Natural killer cell treated with Interleukin-12 subunit alpha and Interleukin-12 subunit beta and Interleukin-15 and Interleukin-18, amount 100 ng/mL, for 72 hours (primary cell): ENCODE measurements at places on chromosomes 7 and 10.

DNA sequence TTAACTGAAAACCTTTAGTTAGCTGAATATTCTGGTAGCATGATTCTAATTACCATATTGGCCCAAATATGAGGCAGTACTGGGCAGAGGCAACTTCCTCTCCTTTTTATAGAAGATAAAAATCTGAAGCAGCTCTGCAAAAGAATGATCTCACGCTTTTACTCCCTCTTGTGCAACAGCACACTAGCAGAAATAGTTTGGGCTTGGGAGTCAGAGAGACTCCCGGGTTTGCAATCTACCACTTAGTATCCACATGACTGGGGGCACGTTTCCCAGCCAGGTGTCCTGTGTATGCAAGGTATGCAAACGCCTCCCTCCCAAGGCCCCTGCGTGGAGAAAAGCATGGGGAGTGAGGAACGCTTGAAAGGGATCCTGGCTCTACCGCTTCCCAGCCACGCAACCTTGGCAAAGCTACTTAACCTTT lies 47.2 kb upstream of the RHEB start:
- DNase-seq, result no peak

DNA sequence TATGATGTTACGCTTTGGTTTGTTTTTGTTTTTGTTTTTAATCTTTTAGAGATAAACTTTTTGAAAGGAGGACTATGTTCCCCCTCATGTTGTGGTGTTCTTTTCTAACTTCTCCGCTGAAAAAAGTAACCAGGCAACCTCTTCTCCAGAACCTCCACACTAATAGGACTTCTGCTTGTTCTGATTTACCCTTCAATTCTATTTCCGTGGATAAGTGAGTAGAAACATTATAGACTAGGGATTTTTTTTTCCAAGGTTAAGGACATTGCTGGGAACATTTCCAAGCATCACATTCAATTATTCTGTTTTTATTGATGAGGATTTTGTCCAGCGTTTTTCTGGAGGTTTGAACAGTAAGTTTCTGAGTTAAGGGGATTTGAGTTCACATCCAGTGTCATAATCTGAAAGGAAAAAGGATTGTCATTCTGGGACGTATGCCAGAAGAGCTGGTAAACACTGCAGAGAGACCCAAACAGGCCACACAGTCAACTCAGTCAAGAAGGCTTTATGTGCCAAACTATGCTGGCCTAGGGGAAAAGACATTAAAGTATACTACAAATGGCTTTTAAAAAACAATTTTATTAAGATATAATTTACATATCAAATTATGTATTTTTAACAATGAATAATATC lies 28.3 kb upstream of the RALA start:
- no peak for DNase-seq

DNA sequence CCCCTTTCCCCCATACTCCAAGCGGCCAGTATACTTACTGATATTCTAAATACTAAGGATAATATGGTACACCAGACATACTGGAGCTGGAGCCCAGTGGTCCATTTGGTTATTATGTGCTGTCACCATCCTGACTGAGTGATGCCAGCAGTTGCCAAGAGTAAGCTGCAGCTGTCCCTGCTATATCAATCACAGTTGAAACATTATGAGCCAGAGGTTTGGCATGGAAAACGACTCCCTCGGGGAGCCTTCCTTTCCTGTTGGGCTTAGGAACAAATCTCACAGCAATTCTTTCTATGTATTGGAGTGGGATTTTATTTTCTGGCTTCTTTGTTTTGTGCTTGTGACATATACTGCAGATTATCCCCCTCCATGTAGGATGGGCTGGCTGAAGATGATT lies 32.6 kb downstream of the STRIP2 start:
- DNase-seq, result no peak

DNA sequence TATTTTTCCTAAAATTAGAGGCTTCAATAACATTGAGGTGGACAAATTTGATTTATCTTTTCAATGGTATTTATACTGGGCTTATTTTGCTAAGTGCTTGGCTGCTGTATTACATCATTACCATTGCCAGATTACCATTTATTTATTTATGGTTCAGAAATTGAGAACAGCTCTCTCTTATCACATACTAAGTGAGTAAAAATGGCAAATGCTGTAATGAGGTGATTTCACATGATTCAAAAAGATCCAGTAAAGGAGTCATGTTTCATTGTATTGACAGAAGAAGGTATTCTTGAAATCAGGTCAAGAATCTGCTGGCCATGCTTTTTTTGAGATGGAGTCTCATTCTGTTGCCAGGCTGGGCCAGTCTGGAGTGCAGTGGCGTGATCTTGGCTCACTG lies 322.6 kb downstream of the KIF20B start:
- no peak for DNase-seq

DNA sequence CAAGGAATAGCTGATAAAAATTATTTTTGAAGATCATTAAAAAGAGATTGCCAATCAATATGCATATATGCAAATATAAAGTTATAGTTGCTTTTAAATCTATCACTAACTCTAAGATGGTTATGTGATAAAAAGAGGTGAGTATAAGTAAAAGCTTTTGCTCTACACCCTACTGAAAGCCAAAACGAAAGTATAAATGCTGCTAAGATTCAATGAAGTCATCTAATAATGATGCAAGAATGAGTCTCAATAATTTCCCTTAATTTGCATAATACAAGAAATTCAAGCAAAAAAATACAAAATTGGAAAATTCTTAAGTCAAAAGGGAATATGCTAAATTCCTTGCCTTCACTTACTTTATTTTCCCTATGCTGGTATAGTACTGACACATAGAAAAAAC lies 75.2 kb downstream of the WAPL start:
- no peak for DNase-seq

DNA sequence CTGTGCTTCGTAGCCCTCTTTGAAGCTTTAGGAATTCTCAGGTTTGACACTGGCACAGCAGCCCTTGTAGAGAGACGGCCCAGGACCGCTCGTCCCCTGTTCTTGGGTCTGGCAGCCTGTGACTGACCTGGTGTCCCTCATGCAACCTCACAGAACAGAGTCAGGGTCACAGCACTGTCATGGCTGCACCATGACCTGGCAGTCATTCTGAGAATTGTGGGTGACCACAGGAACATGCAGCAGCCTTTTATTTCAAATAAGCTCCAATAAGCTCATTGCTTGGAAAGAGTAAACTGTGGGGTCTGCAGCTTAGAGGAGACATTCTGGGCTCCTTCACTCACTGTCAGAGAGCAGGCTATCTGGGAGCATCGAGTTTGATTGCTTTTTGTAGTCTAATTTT lies 42.5 kb downstream of the MYO1G start:
- DNase-seq, result no peak

- DNase-seq, result no peak
These were observed 278.5 kb downstream of the TCF7L2 start for GRCh38 chr10:113228530-113228929.

DNA sequence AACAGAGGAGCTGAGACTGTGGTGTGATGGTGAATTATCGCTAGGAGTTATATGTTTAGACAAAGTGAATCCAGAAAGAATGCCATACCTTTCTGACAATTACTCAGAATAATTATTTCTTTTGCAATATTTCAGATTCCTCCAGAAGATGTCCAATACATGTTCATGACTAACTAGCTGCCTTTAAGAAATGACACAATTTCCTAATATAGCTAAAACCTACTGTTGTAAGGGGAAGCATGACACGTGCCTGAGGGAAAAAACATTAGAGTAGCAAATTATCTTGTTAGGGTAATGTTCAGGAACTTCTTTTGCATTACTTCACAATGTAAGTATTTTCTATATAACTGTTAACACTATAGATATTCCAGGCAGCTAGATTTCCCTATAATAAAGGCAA lies 150.3 kb downstream of the COL28A1 start:
- DNase-seq, result no peak

DNA sequence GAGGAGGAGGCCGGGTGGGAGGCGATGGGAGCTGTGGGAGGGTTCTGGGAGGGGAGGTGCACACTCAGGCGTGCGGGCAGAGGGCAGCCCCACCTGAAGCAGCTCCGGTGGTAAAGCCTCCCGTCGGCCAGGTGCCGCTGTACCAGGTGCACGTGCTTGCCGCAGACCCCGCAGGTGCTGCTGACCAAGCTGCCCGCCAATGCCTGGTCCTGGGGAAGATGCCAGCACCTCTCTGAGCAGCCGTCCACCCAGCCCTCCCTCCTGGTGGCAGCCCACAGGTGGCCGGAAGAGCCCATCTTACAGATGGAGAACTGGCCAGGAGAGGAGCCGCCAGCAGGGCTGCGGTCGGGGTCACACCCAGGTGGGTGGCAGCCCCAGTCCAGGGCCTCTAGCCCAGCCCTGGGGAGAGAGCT lies 12.6 kb downstream of the MICALL2 start:
- no peak for DNase-seq

DNA sequence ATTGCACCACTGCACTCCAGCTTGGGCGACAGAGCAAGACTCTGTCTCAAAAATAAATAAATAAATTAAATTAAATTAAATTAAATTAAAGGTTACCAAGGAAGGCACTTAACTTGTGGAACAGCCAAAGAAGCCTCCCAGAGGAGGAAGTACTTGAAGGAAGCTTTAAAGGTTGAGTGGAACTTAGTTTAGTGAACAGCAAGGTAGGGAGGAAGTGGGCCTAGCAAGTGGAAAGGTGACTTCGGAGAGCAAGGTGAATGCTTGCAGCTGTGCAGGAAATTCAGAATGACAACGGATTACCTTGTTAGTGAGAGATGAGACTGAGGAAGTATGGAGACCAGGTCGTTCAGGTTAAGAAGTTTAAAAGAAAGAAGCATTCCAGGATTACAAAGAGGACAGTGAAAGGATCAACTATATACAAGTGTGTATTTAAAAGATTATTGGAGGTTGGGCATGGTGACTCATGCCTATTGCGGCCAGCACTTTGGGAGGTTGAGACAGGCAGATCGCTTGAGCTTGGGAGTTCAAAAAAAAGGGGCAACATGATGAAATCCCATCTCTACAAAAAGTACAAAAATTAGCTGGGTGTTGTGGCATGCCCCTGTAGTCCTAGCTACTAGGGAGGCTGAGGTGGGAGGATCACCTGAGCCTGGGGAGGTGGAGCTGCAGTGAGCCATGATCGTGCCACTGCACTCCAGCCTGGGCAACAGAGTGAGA lies 12.8 kb upstream of the RPEL1 start:
- no peak for DNase-seq

DNA sequence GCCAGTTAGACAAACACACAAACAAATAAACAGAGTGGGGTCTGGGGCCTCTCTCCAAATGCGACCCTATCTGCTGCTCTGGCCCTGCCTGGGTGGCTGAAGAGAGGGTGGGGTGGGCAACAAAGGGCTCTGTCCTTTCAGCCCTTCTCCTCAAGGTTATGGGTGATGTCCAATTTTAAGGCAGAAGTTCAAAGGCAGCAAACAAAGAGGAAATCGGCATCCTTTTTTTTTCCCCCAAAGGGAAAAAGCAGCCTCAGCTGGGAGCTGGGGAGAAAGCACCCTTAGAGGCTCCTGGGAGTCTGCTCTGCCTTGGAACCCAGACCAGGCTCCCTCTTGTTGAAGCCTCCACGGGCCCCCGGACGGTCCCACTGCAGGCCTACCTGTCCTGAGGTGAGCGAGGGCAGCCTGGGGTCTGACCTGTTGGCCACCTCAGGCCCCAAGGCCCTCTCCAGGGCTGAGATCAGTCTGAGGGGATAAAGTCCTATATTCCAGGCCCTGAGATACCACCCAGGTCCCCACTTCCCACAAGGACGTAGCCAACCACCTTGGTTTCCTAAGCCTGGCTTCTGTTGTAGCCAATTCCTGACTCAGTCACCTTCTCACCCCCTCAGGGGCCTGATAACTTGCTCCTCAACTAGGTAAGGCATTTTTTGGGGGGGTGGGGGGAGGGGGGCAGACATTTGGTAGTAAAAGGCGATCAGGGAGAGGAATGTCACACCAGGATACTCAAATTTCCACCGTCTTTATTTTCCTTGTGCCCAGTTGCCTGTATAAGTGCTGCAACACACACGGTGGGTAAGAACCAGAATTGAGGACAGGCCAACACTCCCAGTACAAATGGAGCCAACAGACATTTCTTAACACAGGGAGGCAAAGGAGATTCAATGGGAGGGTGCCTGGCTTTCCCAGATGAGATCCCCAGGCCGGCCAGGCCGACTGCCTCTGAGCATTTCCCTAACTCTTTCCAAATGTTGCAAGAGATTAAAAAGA lies 4.3 kb downstream of the HOXA11 start:
- no peak for DNase-seq

- DNase-seq, result no peak
These were observed 4.7 kb downstream of the C10orf71 start for GRCh38 chr10:49303711-49304110.

- DNase-seq, result no peak
These were observed 22.8 kb upstream of the PRKAG2 start for GRCh38 chr7:151899513-151900360.

DNA sequence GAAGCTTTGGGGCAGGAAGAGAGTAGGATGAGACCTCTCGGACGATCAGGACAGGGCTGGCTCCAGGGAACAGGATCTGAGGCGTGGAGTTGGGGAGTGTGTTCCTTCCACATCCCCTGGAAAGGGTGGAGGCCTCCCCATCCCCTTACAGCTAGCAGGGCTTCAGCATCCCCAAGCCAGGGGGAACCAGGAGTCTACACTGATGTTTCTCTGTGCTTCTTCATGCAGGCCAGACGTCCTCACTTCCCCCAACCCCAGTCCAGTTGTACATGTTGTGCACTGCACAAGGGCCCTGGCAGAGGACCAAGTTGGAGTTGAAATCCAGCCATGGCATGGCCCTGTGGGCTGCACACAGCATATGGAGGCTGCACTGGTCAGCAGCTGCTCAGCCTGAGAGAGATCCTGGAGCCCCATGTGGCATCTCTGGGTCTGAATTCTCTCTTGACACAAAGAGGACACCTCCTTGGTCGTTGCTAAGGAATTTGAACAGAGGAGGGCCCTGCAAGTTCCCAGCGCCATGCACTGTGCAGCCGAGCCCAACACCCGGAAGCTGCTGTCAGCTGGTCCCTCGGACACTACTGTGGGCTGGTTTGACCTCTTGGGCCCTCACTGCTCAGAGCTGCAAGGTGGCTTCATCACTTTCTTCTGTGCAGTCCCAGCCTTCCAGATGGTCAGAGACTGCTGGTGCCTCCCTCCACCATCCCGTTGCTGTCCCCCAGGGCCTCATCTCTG lies 181.1 kb downstream of the DNAJB6 start:
- no peak for DNase-seq

DNA sequence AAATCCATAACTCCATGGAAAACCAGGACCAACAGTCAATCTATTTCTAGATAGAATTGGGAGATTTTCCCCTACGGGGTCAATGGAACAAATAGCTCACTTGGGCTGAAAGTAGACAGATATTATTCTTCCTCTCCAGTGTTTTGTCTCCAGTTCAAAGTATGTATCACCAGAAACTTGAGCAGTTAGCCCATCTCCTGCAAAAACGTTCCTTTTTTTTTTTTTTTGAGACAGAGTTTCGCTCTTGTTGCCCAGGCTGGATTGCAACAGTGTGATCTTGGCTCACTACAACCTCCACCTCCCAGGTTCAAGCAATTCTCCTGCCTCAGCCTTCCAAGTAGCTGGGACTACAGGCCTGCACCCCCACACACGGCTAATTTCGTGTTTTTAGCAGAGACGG lies 390.0 kb upstream of the AUTS2 start:
- DNase-seq, result no peak

GRCh38 chr10:110358869-110359629 lies 54.3 kb upstream of the SMNDC1 start:
- DNase-seq, result no peak
